Suprapubic skin (tissue), 4 donors: ENCODE measurements at places on chromosomes 7 and 10. TPM values are rescaled to one million over a fixed set of nuclear protein-coding genes. Genes with fewer than 3 reads are reported as not detected.

GRCh38 chr7:131735101-131735500, 178.7 kb upstream of the PODXL start:
- no peak for DNase-seq
- no peaks in the 10 kb centered on the region for H3K4me1 ChIP-seq
- no peak overlapping the region for H3K27ac ChIP-seq

- DNase-seq: no peak
- H3K27ac ChIP-seq: no peak overlapping the region
- H3K4me3 ChIP-seq: no peak overlapping the region
- H3K4me1 ChIP-seq: peaks cover 25% of the 10 kb centered on the region
Observed at GRCh38 chr7:155731380-155731779, 80.9 kb downstream of the SHH start.

- H3K4me3 ChIP-seq: no peak overlapping the region
- no peaks in the 10 kb centered on the region for H3K27me3 ChIP-seq
- H3K27ac ChIP-seq: peak overlapping the region; percentile 24
- H3K36me3 ChIP-seq: peaks cover 32% of the 10 kb centered on the region
- DNase-seq: no peak
- peaks cover 28% of the 10 kb centered on the region for H3K4me1 ChIP-seq
Observed at GRCh38 chr7:30563326-30563942, 31.2 kb upstream of the GARS1 start.

Gene MSMB
- 4.5 TPM for total RNA-seq

Gene GRM3
- total RNA-seq: not detected

DNA sequence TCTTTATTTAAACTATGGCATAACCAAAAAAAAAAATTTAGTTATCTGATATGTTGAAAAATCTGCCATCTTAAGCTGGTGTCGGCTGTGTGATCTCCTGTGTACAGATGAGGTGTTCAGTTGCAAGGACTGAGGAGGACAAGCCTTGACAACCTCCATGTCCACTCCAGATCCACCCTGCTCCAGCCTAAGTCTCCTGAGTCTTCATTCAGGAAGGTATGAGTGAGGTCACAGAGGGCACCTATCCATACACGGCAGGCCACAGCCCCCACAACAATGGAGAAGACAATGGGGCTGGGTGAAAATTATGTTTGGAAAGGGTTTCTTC, 16.1 kb downstream of the TARP start:
- no peak for DNase-seq
- H3K27ac ChIP-seq: no peak overlapping the region
- H3K4me1 ChIP-seq: no peaks in the 10 kb centered on the region

DNA sequence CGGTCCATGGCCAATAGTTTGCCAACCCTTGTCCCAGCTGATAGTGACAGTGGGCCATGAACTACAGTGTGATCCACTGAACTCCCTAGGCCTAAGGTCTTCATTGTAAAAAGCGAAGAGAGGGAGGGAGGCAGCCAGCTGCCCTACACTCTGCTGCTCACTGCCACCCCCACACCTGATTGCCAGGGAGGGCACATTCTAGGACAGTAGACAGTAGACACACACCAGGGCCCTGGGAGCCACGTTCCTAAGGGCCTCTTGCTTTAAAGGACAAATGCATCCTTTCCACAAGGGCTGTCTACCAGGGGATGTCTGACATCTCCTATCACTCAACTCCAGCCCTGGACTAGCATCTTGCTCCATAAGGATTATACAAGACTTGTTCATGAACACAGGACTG, 122.2 kb downstream of the DLG5 start:
- H3K27ac ChIP-seq: no peak overlapping the region
- no peak overlapping the region for H3K4me3 ChIP-seq
- DNase-seq: no peak
- H3K36me3 ChIP-seq: peaks cover 99% of the 10 kb centered on the region

Gene ZNF804B
- total RNA-seq: not detected

GRCh38 chr7:132904209-132904608, 177.7 kb downstream of the CHCHD3 start:
- H3K36me3 ChIP-seq: peaks cover 5% of the 10 kb centered on the region
- no peak overlapping the region for H3K4me3 ChIP-seq
- no peak overlapping the region for H3K27ac ChIP-seq

DNA sequence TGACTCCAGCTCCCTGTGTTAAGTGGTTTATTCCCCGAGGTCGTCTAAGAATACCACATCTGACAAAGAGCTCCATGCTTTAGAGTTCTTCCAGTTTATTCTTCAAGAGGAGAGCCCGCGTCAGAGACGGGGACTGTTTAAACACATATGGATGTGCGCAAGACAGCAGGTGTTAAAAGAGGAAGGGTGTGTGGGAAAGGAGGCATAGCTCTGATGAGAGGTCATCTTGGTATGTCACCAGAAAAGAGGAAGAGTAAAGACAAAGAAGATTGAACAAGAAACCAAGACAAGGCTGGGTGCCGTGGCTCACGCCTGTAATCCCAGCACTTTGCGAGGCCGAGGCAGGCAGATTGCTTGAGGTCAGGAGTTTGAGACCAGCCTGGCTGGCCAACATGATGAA, 258.7 kb downstream of the CCDC3 start:
- H3K4me1 ChIP-seq: peaks cover 4% of the 10 kb centered on the region
- no peak overlapping the region for H3K4me3 ChIP-seq
- H3K27ac ChIP-seq: no peak overlapping the region
- no peaks in the 10 kb centered on the region for H3K36me3 ChIP-seq

GRCh38 chr7:36906448-36906847, 182.2 kb upstream of the AOAH start:
- DNase-seq: no peak
- H3K4me1 ChIP-seq: no peaks in the 10 kb centered on the region
- no peak overlapping the region for H3K27ac ChIP-seq
- no peaks in the 10 kb centered on the region for H3K36me3 ChIP-seq

Gene TMEM184A
- 234 TPM for total RNA-seq

Gene DIP2C
- total RNA-seq: 23.3 TPM

Gene H2BK1
- total RNA-seq: not detected

DNA sequence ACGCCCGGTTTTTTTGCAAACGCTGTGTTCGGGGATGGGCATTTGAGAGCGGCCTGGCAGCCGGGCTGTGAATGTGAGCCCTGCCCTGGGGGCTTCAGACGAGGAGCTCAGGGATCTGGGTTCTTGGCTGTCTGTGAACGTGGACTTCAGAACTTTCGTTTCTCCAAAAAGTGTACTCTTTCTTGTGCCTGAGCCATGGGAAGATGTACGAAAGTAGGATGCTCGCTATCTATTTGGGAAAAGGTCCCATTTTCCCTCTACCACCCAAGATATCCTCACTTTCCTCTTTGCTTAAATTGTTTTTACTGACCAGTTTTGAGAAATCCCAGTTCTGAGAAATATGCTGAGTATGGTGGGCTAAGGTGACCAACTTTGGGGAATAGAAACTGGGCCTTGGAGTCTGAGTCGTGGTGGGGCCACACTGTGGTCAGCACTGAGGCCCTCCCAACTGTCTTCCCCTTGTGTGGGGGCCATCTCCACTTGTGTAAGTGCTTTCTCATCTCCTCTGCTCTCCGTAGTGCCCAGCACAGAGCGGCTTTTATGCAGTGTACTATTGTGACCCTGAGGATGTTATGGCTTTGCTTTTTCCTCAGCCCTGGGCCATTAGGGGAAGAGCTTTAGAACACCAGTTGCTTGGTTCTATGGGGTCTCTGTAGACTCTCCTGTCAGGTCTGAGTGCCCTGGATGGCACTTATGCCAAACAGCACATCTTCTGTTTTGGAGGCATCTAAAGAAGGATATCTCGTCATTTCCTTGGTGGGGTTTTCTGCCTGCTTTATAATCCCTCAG, 918 bp downstream of the DBNL start:
- peak overlapping the region; percentile 90 for H3K4me3 ChIP-seq
- no peaks in the 10 kb centered on the region for H3K27me3 ChIP-seq
- peak overlapping the region; percentile 92 for H3K27ac ChIP-seq
- peaks cover 9% of the 10 kb centered on the region for H3K36me3 ChIP-seq

DNA sequence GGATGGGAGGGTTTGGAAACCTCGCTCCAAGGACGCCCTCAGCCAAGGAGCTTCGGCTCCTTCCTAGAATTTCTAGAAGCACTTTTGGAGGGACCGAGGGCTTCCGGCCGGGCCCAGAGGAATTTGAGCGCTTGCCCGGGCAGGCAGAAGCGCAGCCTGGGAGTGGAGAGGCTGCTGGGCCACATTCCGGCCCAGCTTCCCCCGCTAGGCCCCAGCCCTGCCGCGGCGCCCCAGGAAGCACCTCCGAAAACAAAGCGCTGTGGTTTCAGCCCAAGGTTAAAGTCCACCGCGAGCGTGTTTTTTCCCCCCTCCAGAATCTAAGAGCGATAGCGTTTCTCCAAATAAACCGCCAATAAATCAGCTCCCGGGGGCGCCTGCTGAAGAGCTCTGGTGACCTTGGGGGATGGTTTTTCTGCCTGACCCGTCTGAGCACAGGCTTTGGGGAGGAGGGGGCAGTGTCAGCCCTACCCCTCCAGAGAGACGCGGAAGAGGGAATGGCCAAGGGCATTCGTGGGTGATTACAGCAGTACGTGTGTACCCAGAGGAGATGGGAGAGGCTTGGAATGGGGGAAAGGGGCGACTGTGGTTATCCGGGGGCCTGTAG, 5.7 kb upstream of the TNRC18 start:
- H3K27me3 ChIP-seq: no peaks in the 10 kb centered on the region
- DNase-seq: no peak

DNA sequence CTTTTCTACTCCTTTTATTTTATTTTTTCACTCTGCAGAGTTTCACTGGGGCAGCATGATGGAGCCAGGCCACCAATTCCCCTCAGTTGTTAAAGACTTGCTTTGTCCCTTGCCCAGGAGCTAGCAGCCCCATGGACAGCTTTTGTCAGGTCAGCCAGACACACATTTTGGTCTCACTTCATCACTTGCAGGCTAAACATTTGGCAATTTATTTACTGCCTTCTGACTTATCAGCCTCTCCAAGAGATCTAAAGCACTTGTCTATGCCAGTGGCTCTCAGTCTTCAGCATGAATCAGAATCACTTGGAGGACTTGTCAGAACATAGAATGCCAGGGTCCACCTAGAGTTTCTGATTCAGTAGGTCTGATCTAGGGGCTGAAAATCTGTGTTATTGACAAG, 66.4 kb upstream of the GDF10 start:
- peaks cover 8% of the 10 kb centered on the region for H3K4me1 ChIP-seq
- no peak overlapping the region for H3K4me3 ChIP-seq
- no peaks in the 10 kb centered on the region for H3K36me3 ChIP-seq
- H3K27ac ChIP-seq: no peak overlapping the region
- no peak for DNase-seq

Gene GIMAP8
- total RNA-seq: 1.5 TPM

Gene SORBS1
- 38.9 TPM for total RNA-seq

Gene AGFG2
- total RNA-seq: 63.4 TPM

Gene SLC13A4
- 0.15 TPM for total RNA-seq

DNA sequence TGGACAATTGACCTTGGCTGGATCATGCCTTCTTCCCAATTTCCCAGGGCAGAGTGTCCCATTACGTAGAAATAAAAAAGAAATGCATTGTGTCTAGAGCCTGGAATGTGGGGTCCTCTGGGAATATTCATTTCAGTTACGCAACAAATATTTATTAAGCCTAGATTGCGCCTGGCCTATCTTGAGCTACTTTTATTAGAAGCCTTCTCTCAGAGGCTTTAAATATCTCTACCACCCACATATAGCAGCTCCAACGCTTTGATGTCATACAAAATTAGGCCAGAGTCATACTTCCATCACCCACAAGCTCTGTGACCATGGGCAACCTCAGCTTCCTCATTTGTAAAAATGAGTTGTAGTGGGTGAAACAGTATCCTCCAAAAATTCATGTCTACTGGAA, 24.9 kb upstream of the CARD11 start:
- DNase-seq: no peak
- H3K27ac ChIP-seq: no peak overlapping the region
- no peak overlapping the region for H3K4me3 ChIP-seq
- no peaks in the 10 kb centered on the region for H3K4me1 ChIP-seq

- no peak overlapping the region for H3K4me3 ChIP-seq
- H3K4me1 ChIP-seq: peaks cover 19% of the 10 kb centered on the region
- H3K27me3 ChIP-seq: no peaks in the 10 kb centered on the region
- no peak for DNase-seq
- H3K27ac ChIP-seq: no peak overlapping the region
Observed at GRCh38 chr7:107953265-107953923, 49.6 kb downstream of the LAMB1 start.

- H3K4me1 ChIP-seq: peaks cover 35% of the 10 kb centered on the region
- DNase-seq: no peak
- no peak overlapping the region for H3K4me3 ChIP-seq
- H3K27ac ChIP-seq: no peak overlapping the region
Observed at GRCh38 chr10:14560791-14561765, 213.6 kb downstream of the FAM107B start.

DNA sequence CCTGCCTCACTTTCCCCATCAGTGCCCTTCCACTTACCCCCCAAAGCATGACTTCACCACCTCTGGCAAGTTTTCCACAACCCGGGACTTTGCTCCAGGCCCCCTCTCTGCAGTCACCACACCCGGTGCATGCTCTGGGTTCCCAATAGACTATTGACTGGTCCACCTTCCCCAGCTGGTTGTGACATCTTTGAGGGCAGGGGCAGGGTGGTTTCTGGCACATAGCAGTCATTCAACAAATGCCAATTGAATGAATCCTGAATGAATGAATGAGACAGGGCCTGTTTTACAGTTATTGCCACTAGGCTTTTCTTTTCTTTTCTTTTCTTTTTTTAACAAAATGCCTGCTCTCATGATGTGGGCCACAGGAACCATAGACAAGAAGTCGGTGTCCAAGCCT, 28.8 kb upstream of the DOCK1 start:
- H3K4me1 ChIP-seq: no peaks in the 10 kb centered on the region
- no peak for DNase-seq
- no peak overlapping the region for H3K4me3 ChIP-seq
- no peak overlapping the region for H3K27ac ChIP-seq

Gene NKX1-2
- total RNA-seq: 3.3 TPM

Gene KCNH2
- 0.70 TPM for total RNA-seq

- H3K27ac ChIP-seq: no peak overlapping the region
- H3K4me1 ChIP-seq: no peaks in the 10 kb centered on the region
- no peak overlapping the region for H3K4me3 ChIP-seq
- H3K36me3 ChIP-seq: no peaks in the 10 kb centered on the region
Observed at GRCh38 chr7:52498366-52498765, 537.1 kb upstream of the POM121L12 start.

Gene SNX8
- total RNA-seq: 13.7 TPM

Gene WDFY4
- total RNA-seq: 0.57 TPM

DNA sequence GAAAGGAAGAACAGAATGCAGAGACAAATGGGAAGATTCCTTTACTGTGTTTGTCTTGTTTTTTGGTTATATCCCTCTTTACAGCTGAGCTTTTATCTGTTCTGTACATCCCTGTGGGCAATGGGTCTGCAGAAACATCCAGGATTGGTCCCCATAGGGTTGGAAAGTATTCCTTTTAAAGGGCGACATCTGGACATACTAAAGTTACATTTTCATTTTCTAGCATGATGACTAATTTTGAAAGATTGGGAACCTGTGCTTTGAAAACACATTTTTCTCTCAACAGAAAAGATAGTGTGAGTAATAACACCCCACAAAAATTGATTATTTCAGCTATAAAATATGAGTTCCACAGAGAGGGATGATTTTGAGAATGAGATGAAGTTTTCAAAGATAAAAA, 435.8 kb downstream of the GPAM start:
- no peak overlapping the region for H3K27ac ChIP-seq
- H3K36me3 ChIP-seq: no peaks in the 10 kb centered on the region
- H3K4me3 ChIP-seq: no peak overlapping the region

Gene PDGFA
- total RNA-seq: 41.6 TPM

Gene OR2A12
- not detected for total RNA-seq
